ENCODE measurements at places on chromosomes 3 and 15.

GRCh38 chr3:61250784-61251173 lies 473 bp downstream of the FHIT start:
- peak; percentile 29 for DNase-seq

- no peak for DNase-seq
These were observed 55.3 kb upstream of the LEKR1 start for GRCh38 chr3:156770699-156771414.

GRCh38 chr3:73101881-73102280 lies 40.4 kb downstream of the EBLN2 start:
- no peak for DNase-seq

GRCh38 chr3:31159331-31160039 lies 265.0 kb upstream of the GADL1 start:
- no peak for DNase-seq

GRCh38 chr3:112143251-112143650 lies 10.2 kb upstream of the GCSAM start:
- DNase-seq: no peak

DNA sequence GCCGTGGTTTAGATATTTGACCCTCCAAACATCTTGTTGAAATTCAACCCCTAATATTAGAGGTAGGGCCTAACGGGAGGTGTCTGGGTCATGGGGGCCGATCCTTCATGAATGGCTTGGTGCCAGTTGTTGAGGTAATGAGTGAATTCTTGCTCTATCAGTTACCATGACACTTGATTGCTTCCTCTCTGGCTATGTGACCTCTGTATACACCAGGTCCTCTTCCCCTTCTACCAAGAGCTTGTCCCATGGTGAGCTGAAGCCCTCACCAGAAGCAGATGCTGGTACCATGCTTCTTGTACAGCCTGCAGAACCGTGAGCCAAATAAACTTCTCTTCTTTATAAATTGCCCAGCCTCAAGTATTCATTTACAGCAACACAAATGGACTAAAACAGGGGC lies 41.8 kb upstream of the TIPARP start:
- no peak for DNase-seq

- peak; percentile 53 for DNase-seq
These were observed 829 bp downstream of the RNF7 start for GRCh38 chr3:141738891-141739363.

- no peak for DNase-seq
These were observed 282.9 kb downstream of the TBC1D5 start for GRCh38 chr3:17459470-17459993.

- no peak for DNase-seq
These were observed 2.9 kb downstream of the UCN2 start for GRCh38 chr3:48560648-48561018.

- DNase-seq: no peak
These were observed 20.8 kb upstream of the VPS8 start for GRCh38 chr3:184791171-184791570.

GRCh38 chr3:22269831-22270230 lies 518.8 kb upstream of the ZNF385D start:
- DNase-seq: no peak

DNA sequence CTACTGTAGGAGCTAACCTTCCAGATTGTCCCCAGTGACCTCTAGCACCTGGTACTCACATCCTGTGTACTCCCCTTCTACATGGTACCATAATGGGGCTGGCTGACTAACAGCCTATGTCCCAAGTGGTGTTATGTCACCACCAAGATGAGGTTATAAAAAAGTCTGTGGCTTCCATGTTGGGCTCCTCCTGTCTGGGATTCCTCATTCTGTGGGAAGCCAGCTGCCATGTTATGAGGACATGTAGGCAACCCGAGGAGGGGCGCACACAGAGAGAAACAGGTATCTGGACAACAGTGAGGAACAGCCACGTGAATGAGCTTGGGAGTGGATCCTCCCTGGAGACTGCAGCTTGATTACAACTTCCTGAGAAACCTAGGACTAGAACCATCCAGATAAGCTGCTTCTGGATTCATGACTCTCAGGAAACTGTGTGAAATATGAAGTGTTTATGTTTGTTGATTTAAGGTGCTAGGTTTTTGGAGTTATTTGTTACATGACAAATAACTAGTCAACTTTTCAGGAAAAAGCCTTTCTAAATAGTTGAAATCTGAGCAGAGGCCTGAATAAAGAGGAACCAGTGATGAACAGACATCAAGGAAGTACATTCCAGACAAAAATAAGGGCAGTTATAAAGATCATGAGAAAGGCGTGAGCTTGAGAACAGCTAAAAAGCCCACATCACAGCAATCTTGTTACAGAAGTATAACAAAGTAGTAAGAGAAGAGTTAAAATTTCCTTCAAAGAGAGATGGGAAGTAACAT lies 21.7 kb downstream of the GOLIM4 start:
- DNase-seq: no peak

DNA sequence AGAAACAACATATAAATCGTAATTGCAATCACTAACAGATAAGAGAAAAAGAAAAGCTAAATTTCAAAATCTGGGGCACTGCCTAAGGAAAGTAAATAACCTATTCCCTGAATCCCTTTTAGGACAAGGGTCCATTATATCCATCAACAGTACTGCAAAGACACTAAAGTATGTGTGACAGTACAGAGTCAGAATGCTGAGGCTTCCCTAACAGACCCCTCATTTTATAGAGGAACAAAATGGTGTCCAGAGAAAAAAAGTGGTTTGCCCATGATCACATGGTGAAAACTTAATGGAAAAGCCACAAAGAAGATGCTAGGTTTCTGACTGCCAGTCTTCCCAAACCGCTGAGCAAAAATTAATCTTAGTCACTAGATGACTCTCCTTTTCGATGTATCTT lies 93.8 kb downstream of the DHX30 start:
- DNase-seq: no peak

GRCh38 chr3:59769127-59769750 lies 719.4 kb upstream of the CFAP20DC start:
- DNase-seq: no peak

DNA sequence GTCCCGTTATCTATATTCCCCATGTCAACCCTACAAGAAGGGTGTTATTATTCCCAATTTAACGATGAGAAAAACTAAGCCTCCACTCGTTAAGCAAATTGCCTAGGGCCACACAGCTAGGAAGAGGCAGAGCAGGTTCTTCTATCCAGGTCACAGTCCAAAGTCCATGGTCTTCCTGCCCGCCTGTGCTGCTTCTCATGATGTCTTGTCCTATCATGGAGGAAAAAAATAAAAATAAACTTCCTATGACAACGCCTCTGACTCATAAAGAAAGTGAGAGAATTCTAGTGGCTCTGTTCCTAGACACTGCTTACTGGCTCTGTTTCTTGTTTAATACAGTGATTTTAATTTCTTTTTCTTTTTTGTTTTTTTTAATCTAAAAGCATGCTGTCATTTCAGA lies 9.7 kb downstream of the COL8A1 start:
- DNase-seq: no peak

GRCh38 chr3:47578119-47578632 lies 489 bp downstream of the CSPG5 start:
- peak; percentile 58 for DNase-seq

GRCh38 chr3:16254916-16255315 lies 9.8 kb downstream of the DPH3 start:
- no peak for DNase-seq

DNA sequence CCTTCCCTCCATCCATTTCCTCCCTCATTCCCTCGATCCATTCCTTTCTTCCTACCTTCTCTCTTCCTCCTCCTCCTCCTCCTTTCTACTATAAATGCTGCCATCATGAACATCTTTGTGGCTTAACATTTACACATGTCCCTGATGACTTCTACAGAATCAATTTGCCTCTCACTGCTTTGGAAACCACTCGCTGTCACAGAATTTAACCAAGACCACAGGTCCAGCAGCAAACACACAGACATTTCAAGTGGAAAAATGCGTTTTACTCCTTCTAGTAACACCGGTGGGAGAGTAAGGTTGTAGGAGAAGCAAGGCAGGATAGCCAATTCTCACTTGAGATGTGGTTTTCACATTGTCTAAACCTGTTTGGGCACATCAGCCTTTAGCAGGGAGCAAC lies 101.4 kb upstream of the LRIG1 start:
- no peak for DNase-seq

DNA sequence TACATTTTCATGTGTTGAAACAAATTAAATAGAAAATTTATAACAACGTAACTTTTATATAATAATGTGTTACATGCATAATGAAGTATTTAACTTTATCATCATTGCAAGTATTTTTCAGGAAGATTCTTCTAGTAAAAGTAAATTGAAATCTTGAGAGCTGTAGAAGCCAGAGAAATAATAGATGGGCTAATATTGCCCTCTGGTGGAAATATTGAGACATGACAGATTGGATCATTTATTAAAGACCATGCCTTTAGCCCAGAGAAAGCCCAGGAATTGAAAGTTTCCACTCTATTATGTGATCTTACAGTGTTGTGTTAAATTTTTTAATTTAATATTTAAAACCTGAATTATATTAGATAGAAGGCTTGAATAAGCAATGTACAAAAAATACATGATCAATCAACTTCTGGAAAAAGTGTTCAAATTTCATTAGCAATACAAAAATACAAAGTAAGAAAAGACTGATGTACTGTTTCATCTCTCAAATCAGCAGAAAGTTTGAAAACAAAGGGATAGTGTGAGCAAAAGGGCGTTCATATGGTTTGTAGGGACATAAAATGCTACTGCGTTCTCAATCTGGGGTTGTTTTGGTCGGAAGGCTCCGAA lies 52.7 kb upstream of the SPTSSB start:
- DNase-seq: peak; percentile 46

- no peak for DNase-seq
These were observed 757.7 kb downstream of the GRM7 start for GRCh38 chr3:7618606-7619005.

DNA sequence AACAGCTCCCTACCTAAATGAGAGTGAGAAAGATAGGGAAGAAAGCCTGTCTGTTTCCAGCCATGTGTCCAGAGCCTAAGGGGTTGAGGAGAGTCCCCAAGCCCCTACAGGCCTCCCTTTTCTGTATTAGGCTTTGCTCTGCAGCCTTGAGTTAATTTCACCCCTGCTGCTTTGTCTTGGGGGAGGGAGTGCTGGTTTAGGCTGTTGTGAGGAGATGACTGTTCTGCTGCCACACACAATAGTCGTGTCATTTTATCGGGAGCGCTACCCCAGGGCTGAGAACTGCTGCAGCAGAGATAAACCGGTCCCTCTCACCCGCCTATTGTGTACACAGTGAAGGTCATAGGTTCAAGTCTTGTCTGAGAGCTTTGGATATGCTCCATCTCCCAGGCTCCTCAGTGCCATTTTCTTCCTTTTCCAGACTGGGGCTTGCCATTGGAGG lies 1.4 kb downstream of the ZNF609 start:
- no peak for DNase-seq

GRCh38 chr3:21534462-21534861 lies 216.5 kb downstream of the ZNF385D start:
- DNase-seq: no peak

GRCh38 chr15:70610541-70610940 lies 152.8 kb downstream of the UACA start:
- no peak for DNase-seq

GRCh38 chr3:126039870-126040269 lies 44.1 kb downstream of the SLC41A3 start:
- DNase-seq: no peak

DNA sequence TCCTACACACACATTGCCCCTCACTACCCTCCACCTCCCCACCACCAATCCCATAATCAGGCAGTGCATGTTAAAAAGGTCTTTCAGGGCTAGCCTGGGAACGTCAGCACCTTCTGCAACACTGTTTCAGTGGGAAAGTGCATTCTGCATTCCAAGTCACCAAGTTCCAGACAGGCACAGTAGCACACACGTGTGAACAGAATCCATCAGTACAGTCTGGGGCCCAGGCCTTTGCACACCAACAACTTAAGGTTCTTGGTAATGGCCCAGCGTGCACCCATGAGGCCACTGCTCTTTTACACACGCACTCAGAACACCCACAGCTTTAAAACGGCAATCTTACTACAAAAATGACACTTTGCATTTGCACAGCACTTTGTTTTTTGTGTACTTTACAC lies 1.2 kb downstream of the ANXA2 start:
- no peak for DNase-seq

Data from hematopoietic multipotent progenitor cell treated with erythropoietin and hydrocortisone succinate and interleukin-3 and kit ligand, for 17 days (in vitro differentiated cells).